ENCODE measurements at places on chromosomes 6 and 20. TPM values are rescaled to one million over a fixed set of nuclear protein-coding genes. Genes with fewer than 3 reads are reported as not detected.

Gene CALHM4
- not detected for total RNA-seq

Gene SALL4
- 2.0 TPM for total RNA-seq

Gene PRIM2
- 29.3 TPM for total RNA-seq

Gene GLP1R
- not detected for total RNA-seq

Gene YTHDF1
- total RNA-seq = 17.8 TPM

Gene UNC93A
- not detected for total RNA-seq

Gene OPRM1
- not detected for total RNA-seq

Gene BMP2
- total RNA-seq = 35.0 TPM

Gene IBTK
- total RNA-seq = 67.4 TPM

Gene DDX43
- total RNA-seq = 1.8 TPM

Gene GSTA4
- total RNA-seq = 35.9 TPM

Gene HLA-DPB1
- total RNA-seq = 2.4 TPM

Gene OR2H2
- not detected for total RNA-seq

Gene TP53TG5
- total RNA-seq = not detected

Gene HLA-DOA
- not detected for total RNA-seq

Gene OR2H1
- total RNA-seq = not detected

Gene SGK2
- total RNA-seq = 0.74 TPM

Gene SIM1
- total RNA-seq = not detected

Gene PRDM13
- total RNA-seq = not detected

Gene XRN2
- total RNA-seq = 86.7 TPM

Gene CTAGE9
- total RNA-seq = not detected

Gene FOXF2
- under 0.01 TPM for total RNA-seq

Gene HSPA12B
- not detected for total RNA-seq
